Right renal pelvis (tissue), 4 donors: ENCODE measurements at places on chromosomes 11 and 22. TPM values are rescaled to one million over a fixed set of nuclear protein-coding genes. Genes with fewer than 3 reads are reported as not detected.

DERL3 gene
- 6.1 TPM for polyA plus RNA-seq

DNA sequence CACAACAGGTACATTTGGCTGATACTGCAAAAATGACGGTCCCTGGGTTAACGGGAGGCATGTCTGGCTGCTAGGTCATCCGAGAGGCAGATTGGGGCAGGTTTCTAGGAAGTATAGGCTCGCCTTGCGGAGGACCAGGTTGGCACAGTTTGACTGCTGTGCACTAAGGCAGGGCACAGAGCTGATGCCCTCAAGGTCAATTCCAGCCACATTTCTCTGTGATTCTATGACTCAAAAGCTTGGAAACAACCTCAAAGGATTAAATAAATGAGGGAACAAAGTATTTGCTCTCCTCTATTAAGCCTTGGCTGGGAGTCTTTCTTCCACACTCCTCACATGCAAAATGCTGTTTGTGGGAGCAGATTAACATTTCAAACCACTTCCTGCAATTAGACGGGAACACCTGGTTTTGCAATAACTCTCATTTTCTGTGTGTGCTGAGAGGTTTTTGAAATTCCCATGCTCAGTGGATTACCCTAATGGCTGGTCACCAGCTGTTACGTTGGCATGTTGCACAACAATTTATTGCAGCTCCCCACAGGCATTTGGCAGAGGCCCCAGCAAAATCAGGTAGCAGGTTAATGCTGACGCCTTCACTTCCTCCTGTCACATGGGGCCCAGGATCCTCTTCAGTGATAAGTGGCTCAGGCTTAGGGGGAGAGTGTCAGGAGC is 61.0 kb upstream of the PLET1 start:
- no peak for DNase-seq

DNA sequence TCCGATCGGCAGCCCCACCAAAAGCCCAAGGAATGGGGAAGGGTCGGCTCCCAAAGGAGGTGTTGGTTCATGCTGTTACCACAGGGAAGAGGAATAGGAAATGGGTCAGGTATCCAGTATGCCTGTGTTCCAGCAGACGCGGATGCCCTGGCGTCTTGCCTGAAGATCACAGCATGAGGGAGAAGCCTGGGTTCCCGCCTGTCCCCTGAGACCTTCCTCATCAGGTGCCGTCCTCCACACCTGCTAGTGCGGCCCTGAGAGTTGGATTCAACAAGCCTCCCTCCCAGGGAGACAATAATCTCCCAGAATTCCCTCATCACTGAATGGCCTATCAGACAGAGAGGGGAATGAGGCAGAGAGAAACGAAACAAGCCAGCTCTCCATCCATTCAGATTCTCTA is 92.2 kb downstream of the SPATA19 start:
- DNase-seq = no peak

- DNase-seq = peak; percentile 22
Observed at GRCh38 chr11:109853156-109853776, 239.9 kb upstream of the ZC3H12C start.

- no peak for DNase-seq
Observed at GRCh38 chr11:102177974-102178631, 67.9 kb downstream of the YAP1 start.
